Activated CD4-positive, alpha-beta memory T cell treated with anti-CD3 and anti-CD28 coated beads for 36 hours (primary cell): ENCODE measurements at places on chromosomes 4 and X. TPM values are rescaled to one million over a fixed set of nuclear protein-coding genes. Genes with fewer than 3 reads are reported as not detected.

The XPNPEP2 gene
- 0.93 TPM for total RNA-seq

DNA sequence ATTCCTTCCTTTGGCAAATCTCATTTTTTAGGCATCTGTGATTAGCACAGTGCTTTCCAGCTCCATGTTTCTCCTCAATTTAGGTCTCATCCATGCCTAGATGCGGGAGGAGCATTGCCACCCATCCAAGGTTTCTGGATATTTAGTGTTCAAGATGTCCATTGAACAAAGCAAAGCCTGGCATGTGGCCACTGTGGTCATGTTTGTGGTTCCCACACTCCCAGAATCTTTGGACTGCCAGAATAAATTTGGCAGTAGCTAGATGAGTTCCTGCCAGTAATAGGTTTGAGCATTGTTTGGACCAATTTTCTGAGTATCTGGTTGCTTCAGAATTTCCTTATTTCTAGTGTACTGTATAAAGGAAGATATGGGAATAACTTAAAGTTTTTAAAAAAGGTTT lies 1124.1 kb downstream of the ADGRL3 start:
- no peak for DNase-seq
- H3K27me3 ChIP-seq, result no peaks in the 10 kb centered on the region

- no peak overlapping the region for H3K27ac ChIP-seq
- no peak for DNase-seq
- no peaks in the 10 kb centered on the region for H3K4me1 ChIP-seq
Observed at GRCh38 chrX:97471071-97471470, 587.4 kb downstream of the RPA4 start.

GRCh38 chr4:2630556-2631273 lies 94.3 kb downstream of the FAM193A start:
- peaks cover 19% of the 10 kb centered on the region for H3K36me3 ChIP-seq
- no peaks in the 10 kb centered on the region for H3K27me3 ChIP-seq
- H3K4me3 ChIP-seq, result no peak overlapping the region
- no peaks in the 10 kb centered on the region for H3K4me1 ChIP-seq
- no peak overlapping the region for H3K27ac ChIP-seq
